ENCODE measurements at places on chromosomes 3 and 15.

DNA sequence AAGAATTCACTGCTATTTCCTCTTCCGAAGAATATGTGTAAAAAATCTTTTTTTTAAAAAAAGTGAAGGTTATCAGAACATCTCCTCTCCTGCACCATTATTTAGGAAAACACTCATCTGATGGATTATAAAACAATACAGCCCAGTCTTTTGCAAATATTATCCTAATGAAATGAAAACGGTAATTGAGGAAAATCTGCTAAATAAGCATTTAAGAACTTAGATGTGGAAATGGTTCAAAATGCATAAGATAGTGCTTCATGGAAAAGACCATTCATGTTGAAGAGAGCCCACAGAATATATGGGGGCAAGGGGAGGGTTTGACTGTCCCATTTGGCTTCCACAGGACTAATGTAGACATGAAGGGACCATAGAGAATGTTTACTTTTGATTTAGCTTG, 47.8 kb downstream of the ISL2 start:
- no peak for DNase-seq

- no peak for DNase-seq
Observed at GRCh38 chr3:154304936-154305335, 19.4 kb downstream of the DHX36 start.

GRCh38 chr3:25747033-25747432, 36.2 kb downstream of the NGLY1 start:
- DNase-seq, result no peak

GRCh38 chr15:41878355-41878699, 15.5 kb downstream of the SPTBN5 start:
- DNase-seq, result no peak

DNA sequence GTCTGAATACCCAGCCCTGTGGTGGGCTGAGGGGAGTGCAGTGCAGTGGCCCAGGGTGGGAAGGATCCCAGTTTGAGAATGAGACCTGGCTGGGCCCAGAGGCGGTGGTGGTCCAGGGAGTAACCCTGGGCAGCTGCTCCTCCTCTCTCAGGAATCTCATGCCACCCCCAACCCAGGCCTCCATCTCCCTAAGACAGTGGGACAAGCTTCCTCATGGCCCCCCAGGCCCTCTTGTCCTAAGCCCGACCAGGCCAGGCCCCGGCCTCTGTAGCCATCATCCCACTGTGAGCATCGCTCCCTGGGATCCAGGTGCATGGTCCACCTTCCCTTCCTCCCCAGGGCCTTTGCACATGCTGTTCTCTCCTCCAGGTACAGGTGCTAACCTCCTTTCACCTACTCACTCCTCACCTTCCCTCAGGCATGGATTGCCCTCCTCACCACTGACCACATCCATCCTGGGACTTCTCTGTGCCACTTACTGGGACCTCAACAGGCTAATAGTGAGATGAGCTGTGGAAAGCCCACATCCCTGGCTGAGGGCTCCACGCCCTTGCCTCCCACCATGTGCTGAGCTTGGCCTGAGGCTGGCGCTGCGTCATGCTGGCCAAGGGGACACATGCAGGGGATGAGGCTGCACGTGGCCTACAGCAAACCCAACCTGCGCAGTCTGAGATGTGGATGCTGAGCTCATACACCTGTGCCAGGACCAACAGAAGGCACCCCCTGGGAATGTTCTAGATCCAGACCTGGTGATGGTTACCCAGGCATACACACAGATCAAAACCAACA, 9.9 kb downstream of the CHDH start:
- DNase-seq, result no peak

GRCh38 chr3:193730511-193730910, 137.5 kb downstream of the OPA1 start:
- DNase-seq, result no peak

- DNase-seq, result no peak
Observed at GRCh38 chr15:57079446-57079845, 161.0 kb downstream of the TCF12 start.

DNA sequence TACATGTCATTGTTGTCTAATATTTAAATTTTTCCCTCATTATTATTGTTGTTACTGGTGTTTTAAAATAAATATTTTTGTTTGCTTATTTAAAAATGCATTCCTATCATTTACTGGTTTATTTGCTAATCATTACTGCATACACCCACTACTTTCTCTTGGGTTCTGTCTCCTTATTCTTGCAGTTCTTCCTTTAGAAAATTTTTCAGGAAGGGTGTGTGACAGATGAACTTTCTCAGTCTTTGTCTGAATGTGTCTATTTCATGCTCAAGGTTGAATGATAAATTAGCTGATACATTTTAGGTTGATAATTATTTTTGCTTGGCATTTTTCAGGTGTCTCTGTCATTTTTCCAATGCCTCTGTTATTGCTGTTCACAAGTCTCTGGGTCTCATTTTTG, 7.4 kb downstream of the AQP9 start:
- no peak for DNase-seq

DNA sequence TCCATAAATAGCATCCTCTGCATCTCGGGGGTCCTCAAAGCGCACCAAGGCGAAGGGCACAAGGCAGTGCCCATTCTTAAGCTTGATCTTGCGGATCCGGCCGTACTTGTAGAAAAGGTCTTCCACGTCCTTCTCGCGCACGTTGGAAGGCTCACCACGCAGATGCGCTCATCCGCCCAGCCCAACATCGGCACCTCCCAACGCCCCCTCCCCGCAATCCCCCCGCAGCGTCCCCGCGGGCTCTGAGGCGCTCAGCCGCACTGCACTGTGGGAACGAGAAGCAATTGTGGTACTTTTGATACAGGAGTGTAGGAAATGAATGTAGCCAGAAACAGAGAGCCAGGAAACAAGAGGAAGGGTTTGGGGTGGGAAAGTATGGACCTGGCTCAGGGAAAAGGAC, 17.5 kb downstream of the AP3B2 start:
- DNase-seq, result no peak

- DNase-seq, result no peak
Observed at GRCh38 chr3:122893282-122893681, 98.4 kb downstream of the SLC49A4 start.

GRCh38 chr15:74632601-74633000, 17.0 kb downstream of the CLK3 start:
- DNase-seq, result no peak

GRCh38 chr3:25678581-25678980, 13.9 kb upstream of the TOP2B start:
- DNase-seq, result no peak

DNA sequence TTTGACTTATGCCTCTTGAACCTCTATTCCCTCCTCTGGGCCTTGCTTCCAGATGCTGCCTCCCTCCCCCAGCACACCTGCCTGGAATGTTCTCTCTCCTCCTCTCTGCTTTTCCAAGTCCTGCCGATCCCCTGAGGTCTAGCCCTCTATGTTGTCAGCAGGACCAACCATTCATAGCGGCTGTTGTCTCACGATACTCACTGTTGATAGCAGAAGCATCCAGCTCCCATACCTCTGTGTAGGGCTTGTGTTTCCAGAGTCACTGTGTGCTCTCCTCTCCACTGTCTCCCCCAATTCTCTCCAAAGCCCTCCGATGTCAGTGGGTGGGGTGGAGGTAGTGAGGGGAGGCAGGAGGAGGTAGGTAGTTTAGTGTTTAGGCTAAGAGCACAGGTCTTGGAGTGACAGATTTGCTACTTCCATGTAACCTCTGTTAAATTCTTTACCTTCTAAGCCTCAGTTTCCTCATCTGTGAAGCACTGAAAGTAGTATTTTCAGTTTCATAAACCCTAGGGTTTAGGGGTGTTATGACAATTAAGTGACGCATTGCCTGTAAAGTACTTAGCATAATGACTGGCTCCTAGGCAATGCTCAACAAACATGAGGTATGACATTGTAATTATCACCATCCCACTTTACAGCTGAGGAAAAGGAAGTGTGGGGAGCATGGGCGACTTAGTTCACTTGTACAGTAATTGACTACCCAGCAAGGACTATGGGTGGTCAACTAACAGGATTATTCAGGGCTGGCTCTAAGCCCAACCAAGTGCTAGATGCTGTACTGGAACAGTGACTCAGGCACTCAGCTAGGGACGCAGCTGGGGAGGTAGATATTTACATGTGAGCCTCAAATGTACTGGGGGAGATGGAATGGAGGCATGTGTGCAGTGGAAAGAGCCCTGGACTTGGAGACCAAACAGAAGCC, 122.8 kb downstream of the CACNA1D start:
- no peak for DNase-seq

GRCh38 chr15:32637704-32638103, 3.8 kb upstream of the SCG5 start:
- no peak for DNase-seq

GRCh38 chr3:11370191-11370590, 98.0 kb downstream of the ATG7 start:
- no peak for DNase-seq

DNA sequence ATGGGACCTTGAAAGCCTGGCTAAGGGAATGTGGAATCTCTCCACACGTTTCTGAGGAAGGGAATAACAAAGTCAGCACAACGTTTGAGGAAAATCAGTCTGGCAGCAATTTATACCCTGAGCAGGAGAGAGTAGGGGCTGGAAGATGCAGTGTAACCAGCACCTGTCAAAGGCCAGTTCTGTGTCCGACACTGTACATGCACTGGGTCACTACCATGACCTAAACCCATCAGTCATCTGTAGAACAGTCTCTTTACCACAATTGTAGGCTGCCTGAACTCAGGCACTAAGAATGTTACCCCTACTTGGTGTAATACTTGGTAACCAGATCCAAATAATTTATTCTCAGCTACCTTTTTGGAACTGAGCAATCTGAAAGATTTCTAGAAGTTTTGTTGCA, 113.4 kb downstream of the FEZF2 start:
- no peak for DNase-seq

DNA sequence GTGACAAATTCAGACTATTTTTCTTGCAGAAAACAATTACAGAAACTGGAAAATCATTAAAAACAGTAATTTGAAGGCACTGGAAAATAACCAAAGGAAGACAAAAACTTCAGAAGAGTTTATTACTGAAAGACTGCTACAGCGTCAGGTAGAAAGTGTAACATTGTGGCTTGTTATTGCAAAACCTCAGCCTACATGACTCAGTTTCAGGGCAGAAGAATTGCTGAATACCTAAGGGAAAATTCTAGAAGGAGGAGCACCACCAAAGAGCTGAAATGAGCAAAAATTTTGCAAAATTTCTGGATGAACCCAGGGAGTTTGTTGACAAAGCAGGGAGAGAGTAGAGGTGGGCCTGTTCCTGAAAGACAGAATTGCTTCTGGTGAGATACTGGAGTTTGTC, 219.6 kb downstream of the C3orf38 start:
- no peak for DNase-seq

DNA sequence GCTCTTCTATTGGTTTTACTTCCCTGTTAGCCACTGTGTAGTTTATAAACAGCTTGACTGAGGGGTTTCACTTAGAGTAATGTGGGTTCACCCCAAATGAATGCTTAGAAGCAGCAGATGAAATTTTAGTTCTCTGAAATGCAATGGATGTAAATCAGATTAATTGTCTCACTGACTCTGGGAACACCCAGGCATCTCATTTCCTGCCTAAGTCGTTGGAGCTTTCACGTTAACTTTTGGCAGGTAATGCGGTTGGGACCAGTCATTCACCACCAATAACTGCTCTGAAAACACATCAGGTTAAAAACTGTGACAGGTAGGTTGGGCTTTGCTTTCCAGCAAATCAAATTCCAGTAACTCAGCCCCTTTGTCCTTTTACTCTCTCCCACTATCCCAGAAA, 775.4 kb downstream of the NTRK3 start:
- DNase-seq, result no peak

DNA sequence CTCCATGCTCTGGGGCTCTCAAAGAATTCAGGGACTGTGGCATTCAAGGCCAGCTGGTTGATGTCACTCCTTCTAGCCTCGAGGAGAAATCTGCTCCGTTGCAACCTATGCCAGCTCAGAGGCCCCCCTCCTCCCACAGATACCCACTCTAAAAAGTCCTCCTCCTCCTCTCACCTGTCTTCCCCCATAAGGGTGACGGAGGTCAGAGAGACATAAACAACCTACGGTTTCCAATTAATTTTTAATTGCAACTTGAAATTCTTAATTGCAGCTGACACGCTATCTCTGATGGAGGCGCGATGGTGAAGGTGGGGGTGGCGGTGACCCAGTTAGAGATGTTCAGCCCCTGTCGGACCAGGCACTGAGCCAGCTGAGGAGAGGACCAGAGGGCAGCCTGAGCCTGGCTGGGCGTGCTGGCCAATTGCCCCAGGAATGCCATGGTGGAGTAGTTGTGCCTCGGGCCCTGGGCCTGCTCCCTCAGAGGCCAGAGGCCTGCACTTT, 43.2 kb upstream of the INSYN1 start:
- no peak for DNase-seq

DNA sequence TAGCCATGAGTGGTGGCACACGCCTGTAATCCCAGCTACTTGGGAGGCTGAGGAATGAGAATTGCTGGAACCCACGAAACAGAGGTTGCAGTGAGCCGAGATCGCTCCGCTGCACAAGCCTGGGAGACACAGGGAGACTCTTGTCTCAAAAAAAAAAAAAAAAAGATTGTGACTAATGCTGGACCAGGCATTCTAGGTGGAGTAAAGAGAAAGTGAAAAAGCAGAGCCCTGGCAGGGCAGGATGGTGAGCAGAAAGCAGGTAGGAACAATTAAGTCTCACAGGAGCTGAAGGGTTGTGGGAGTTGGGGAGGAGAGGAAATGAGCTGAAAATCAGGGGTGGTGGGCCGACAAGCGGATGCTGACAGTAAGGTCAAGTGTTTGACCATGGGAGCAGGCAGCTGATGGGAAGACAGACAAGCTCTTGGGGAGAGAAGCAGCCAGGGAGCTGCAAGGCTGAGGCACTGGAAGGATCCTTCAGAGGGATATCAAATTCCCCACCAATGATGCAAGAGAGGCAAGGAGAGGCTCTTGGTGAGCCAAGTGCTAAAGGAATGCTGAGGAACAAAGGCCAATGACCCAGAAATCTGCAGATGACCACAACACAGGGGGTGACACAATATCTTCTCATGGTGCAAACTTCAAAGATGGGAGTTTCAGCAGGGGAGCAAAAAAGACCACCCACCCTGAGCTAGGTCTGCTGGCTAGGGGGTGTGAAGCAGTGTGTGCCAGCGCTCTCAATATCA, 251.1 kb downstream of the ULK4 start:
- no peak for DNase-seq

DNA sequence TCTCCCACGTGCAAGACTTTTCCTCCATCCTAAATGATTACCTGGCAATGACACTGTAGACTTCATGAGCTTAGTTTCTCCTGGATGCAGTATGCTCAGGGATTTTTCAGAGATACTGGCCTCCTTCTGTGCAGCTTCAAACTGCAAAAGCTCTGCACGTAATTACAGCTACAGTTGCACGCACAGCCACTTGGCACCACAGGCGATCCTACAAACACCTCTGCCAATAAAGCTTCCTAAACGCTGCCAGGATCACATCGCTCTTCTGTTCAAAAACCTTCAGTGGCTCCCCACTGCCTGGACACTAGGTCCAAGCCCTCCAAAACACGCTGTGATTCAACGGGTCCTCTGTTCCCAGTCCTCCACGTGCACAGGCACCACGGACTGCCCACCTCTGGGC, 49.5 kb downstream of the NUP210 start:
- DNase-seq, result no peak

GRCh38 chr3:155079746-155080487, at the start of gene MME:
TSS of gene MME (plus strand) at chr3:155080319. CDS start at chr3:155084168, 3,849 bp downstream.
- DNase-seq, result no peak

- no peak for DNase-seq
Observed at GRCh38 chr15:70504988-70505387, 258.4 kb downstream of the UACA start.

All from stimulated activated CD4-positive, alpha-beta T cell treated with anti-CD3 and anti-CD28 coated beads, Interleukin-1b, Interleukin-23, amount 100 ng/mL, for 48 hours (primary cell).